ENCODE measurements at places on chromosomes 4 and X.

GRCh38 chr4:85707611-85708010, 232.7 kb downstream of the ARHGAP24 start:
- no peak for DNase-seq

- DNase-seq: peak; percentile 92
These were observed 164.9 kb downstream of the MAML3 start for GRCh38 chr4:139988863-139989765.

- no peak for DNase-seq
These were observed 603.2 kb upstream of the FAM241A start for GRCh38 chr4:111542056-111542455.

GRCh38 chr4:38995660-38996005, 36.6 kb downstream of the TMEM156 start:
- no peak for DNase-seq

- no peak for DNase-seq
These were observed 16.9 kb upstream of the OCIAD1 start for GRCh38 chr4:48813964-48814363.

- no peak for DNase-seq
These were observed 8.9 kb downstream of the POLA1 start for GRCh38 chrX:24702362-24703184.

DNA sequence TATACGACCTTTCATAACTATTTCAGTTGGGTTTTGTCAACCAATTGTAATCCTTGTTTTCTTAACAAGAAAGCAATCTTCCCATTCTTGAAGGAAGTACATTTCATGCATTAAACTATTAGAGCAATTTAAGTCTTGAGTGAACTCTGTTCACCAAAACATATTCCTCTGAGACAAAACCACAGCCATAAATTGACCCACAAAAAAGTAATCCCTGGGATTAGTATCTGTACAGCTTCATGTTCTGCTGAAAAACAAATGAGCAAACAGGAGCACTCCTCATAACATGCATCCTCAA, 207.0 kb upstream of the PDE5A start:
- peak; percentile 4 for DNase-seq

DNA sequence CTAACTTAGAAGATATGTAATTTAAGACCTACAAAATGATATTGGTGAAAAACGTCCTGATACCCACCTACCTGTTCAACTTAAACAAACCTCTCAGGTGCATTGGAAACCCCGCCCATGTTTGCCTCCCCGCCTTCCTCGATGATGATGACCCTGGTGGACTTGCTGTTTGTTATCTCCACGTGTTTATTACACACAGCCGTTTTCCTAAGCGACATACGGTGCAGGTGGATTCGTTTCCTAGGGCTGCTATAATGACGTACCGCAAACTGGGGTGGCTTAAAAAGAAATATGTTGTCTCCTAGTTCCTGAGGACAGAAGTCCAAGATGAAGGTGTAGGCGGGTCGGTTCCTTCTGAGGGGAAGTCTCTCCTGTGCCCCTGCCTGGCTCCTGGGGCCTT, 110.7 kb downstream of the GPR143 start:
- no peak for DNase-seq
